Hematopoietic multipotent progenitor cell treated with erythropoietin and hydrocortisone succinate and interleukin-3 and kit ligand, for 17 days (in vitro differentiated cells): ENCODE measurements at places on chromosomes 2 and 18.
A peak's percentile ranks its signal among the peaks of the same experiment; 100 is the strongest.

DNA sequence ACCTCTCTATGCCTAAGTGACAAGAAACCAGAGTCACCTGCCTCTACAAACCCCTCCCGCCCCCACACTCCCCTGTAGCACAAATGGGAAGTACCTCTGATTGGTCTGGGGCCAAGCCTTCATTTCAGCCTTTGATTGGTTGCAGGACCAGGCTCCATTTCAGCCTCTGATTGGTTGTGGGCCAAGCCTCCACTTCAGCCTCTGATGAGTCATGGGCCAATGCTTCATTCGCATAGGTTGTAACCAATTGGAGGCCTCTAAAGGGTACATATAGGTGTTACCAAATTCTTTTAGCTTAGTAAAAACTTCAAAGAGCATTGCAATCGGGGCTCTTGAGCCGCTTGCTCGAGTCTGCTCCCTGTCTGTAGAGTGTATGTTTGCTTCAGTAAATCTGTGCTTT lies 25.0 kb downstream of the CCDC102B start:
- no peak for DNase-seq

DNA sequence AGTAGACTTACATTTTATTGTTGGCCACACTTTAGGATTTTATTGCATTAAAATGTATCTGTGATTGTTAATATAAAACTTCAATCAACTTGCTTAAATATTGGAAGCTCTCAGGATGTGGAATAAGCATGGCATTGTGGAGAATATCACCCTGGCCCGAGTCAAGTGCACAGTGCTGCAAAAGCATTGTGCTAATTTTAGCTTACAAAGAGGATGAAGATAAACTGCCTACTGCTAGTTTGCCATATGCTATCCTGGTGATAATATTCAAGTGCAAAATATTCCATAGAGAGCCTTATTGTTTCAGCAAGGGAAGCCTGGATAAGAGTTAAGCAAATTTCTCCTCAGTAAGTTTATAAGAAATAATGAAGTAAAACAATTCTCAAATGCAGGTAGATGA lies 54.5 kb downstream of the MEIS1 start:
- DNase-seq = no peak

- no peak for DNase-seq
Measured at GRCh38 chr18:23835091-23835490, 145.8 kb downstream of the LAMA3 start.

DNA sequence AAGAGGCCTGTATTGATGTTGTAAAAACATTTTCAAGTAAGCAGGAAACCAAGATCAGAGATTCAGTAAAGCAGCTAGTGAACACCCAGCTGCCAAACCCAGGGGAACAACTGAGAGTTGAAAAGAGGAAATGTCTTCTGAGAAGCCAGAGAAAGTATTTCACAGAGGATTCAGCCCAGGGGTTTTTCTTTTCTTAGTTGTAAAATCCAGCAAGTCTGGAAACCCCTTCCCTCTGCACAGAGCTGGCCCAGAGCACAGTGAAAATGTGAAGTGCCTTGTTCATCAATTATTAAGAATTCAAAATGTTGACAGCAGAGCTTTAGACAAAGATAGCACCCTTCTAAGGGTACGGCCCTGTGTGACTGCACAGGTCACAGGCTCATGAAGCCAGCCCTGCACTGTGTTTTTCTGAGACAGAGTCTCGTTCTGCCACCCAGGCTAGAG lies 28.4 kb downstream of the AFF3 start:
- no peak for DNase-seq

DNA sequence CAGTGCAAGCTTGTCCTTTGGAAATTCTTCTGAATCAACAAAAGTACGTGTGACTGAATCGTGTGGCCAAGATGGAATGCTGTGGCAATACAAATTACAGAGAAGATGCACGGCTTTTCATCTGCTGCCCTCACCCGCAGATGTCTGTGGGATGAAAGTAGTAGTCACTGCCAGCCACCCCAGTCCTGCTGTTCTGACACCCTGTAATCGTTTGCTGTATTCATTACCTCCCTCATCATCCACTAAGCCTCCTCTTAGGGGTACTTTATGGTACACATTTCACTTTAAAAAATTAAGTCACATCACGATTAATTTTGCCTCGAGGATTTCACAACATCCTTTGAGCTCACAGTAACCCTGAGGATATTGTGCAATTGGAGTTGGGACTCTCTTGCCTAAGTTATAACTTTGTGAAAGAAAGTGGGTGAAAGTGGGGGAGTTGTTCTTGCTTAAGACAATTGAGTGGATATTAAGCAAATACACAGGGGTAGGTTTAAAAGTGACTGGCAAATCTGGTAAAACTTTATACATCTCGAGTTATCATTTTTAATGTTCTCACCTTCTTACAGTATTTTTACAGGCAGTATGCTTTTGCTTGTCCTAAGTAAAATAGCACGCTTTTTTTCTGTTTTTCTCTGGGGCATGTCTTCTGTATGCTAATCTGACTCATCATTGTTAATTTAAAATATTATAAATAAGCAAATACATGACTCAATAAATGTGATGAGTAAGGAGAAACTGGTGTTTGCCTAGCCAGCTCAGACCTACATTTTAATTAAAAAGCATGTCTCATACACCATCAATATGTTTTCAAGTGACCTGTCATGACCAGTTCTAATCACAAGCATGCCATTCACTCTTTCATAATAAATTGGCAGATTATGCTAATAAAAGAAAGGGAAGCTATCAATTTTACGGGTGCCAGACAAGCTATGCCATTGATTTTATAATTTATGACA lies 680.9 kb downstream of the IRS1 start:
- DNase-seq = no peak

DNA sequence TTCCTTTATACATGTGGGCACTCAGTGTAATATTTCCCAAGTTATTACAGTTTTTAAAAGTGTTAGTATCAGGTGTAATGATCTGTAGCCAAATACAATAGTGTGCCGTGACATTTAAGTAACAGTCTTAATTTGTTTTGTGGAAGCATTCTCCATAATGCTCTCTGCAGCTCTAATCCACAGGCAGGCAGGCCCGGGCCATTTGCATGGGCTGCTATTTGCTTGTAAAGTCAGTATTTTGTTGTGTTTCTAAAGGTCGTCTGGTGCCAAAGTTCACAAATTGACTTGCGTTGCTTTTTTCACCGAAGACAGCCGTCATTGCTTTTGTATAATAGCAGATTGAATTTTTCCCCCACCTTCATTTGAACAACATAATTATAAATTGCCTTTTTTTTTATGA lies 153.0 kb downstream of the GBX2 start:
- no peak for DNase-seq

- DNase-seq = no peak
Measured at GRCh38 chr2:68368654-68369336, 3.7 kb downstream of the PLEK start.

DNA sequence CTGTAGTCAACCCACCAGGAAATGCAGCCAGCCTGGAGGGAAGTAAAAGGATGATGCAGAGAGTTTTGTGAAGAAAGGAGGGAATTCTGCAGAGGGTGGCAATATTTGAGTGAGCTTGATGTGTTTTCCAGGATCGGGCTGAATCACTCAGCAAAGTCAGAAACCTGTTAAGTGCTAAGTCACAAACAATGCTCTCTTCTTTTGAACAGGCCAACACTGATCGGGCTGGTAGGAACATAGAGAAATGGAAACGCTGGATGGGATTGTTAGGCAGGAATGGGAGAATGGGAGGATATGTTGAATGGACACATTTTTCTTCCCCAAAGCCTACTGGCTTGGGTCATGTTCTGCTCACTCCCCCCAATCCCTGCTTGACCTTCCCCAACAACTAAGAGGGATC lies 36.6 kb downstream of the KCNS3 start:
- DNase-seq = no peak

DNA sequence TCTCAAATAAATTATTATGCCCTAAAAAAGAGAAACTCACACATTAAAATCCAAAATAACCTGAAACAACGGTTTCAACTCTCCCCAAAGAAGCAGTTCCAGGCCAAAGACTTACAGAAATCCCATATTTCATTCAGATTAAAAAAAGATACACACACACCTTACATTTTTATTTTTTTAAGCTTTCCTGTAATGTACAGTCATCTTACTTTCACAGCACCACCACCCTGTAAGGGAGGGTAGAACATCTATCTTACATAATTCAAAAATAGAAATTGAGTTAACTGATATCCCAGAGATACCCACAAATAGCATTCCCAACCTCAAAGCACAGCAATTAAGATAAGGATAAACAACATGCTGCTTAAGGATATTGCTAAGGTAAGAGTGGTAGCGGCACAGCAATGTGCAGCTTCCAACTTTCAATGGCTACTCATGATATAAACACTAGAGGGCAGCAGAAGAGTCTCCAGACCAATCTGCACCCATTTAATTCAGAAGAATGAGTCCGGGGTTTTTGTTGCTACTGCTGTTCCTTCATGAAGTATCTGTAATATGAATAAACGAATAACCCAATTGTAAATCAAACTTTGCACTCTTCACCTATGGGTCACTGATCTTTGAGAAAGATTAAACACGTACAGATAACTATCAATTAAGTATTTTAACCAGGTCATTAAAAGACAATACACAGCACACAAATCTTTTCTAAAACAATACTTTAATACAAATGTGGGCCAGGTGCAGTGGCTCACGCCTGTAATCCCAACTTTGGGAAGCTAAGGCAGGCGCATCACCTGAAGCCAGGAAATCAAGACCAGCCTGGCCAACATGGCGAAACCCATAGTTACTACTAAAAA lies 11.3 kb downstream of the GFPT1 start:
- peak; percentile 57 for DNase-seq

DNA sequence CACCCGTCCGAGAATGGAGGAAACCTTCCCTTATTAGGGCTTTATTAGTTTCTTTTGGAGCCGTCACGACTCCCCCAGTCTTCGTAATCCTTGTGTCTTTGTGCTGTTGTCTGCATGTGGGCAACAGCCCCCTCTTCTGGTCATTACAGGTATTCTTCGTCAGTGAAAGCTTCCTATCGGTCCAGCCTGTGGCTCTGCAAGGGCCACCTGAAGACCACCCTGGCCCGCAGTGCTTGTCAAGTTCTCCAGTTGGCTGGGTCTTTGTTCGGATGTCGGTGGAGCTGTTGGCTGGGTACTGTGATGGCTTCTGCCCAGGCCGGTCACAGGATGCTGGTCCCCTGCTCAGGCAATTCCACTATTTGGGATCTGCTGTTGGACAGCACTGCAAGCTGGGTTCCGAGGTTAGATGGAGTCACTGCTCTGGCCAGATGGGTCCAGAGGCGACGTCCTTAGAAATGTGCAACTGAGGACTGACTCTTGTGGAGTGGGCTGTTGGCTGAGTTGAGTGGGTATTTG lies 19.2 kb downstream of the E2F6 start:
- DNase-seq = peak; percentile 77

DNA sequence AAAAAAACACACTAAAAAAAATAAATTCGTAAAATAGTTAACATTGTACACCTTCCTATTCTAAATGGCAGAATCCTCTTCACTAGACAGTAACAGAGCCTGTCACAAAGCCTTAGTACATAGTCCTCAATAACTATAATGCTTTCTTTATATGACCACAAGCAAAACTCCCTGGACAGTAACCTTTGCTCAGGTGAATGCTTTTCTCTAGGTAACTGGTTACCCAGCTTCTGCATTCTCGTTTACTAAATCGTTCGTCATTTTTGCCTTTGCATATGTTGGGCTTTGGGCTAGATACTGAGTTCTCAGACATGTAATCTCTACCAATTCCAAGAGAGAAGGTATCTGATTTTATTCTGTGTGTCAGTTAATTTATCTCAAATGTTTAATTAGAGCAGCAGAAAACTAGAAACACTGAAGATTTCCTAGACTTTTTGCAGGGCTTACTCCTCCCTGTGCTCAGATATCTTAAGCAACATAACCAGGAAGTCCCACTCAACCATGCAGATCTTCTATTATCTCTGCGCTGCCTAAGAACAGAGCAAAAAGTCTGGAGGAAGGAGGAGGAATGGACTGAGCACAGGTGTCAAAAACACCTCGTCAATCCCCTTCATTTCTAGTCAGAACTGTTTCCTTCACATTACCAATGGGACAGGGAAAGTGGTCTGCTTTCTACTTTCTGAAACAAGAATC lies 247.7 kb downstream of the SOCS6 start:
- no peak for DNase-seq

- DNase-seq = no peak
Measured at GRCh38 chr2:85663594-85664565, 4.1 kb downstream of the SFTPB start.

- DNase-seq = no peak
Measured at GRCh38 chr2:40550085-40550484, 98.2 kb upstream of the SLC8A1 start.

DNA sequence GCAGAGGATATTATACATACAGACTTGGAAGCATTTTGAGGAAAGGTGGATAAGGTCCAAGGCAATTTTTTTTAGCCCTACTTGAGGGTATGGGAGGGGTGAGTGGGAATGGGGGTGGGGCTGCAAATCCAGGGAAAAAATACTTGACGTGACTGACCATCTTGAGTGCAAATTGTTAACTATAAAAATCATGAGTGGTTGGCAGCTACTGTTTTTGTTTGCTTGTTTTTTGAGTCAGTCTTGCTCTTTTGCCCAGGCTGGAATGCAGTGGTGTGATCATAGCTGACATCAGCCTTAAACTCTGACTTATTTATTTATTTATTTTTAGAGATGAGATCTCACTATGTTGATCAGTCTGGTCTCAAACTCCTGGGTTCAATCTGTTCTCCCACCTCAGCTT lies 458.8 kb downstream of the PIK3C3 start:
- no peak for DNase-seq

DNA sequence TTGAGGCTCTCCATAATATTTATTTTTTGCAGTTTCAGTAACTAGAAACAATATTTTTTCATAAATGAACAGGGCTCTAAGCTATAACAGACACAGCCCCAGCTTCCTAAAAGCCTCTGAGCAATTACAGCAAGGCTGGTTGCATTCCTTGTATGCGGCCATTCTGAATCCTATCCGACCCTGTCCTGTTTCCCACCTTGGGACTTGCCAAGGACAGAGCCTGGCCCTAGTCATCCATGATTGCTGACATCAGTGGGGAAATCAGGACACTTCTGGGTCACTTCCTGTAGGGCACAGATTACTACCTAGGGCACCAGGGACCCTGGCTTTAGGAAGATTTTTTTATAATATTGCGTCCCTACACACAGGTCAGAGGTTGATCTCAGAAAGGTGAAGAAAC lies 5.5 kb downstream of the TMEM177 start:
- DNase-seq = no peak

DNA sequence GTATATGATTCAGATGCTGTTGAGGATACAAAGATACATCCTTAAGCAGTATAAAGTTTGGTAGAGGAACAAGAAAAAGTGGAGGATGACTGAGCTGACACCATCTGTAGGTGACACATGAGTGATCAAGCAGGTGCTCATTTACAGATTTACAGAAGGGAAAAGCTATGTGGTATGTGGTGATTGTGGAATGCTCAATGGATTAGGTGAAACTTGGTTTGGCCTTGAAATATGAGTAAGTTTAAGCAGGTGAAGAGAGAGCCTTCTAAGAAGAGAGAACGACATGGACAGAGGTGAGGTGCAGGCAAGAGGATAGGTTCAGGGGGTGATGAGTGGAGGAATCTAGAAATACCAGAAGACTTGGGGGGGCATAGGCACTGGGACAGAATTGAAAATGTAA lies 5.9 kb downstream of the ASXL3 start:
- no peak for DNase-seq
